ENCODE measurements at places on chromosomes 4 and X. TPM values are rescaled to one million over a fixed set of nuclear protein-coding genes. Genes with fewer than 3 reads are reported as not detected.

DNA sequence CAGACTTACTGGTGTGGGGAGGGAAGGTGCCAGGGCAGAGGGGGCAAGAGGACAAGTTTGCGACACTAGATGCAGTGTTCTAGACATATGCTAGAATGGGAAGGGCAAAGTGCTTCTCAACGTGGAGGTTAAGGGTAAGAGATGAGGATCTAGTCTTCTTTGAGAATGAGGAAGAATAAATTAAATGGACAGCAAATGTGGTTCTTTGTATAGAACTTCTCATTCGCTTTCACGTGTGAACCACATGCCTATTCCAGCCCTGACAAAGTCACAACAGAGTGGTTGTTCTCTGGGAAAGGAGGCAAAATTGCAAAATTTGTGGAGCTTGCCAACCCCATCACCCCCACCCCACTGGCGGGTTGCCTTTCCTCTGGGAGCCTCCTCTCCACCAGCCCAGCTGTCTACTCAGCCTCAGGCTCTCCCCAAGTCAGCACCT lies 1.5 kb upstream of the ANXA5 start:
- H3K27ac ChIP-seq: no peak overlapping the region
- DNase-seq: no peak
- H3K27me3 ChIP-seq: no peaks in the 10 kb centered on the region
- H3K4me3 ChIP-seq: no peak overlapping the region

GRCh38 chr4:692771-693554 lies 4.0 kb upstream of the SLC49A3 start:
- no peaks in the 10 kb centered on the region for H3K36me3 ChIP-seq
- no peaks in the 10 kb centered on the region for H3K27me3 ChIP-seq
- H3K4me3 ChIP-seq: no peak overlapping the region
- peaks cover 17% of the 10 kb centered on the region for H3K4me1 ChIP-seq
- H3K27ac ChIP-seq: no peak overlapping the region
- DNase-seq: no peak

DNA sequence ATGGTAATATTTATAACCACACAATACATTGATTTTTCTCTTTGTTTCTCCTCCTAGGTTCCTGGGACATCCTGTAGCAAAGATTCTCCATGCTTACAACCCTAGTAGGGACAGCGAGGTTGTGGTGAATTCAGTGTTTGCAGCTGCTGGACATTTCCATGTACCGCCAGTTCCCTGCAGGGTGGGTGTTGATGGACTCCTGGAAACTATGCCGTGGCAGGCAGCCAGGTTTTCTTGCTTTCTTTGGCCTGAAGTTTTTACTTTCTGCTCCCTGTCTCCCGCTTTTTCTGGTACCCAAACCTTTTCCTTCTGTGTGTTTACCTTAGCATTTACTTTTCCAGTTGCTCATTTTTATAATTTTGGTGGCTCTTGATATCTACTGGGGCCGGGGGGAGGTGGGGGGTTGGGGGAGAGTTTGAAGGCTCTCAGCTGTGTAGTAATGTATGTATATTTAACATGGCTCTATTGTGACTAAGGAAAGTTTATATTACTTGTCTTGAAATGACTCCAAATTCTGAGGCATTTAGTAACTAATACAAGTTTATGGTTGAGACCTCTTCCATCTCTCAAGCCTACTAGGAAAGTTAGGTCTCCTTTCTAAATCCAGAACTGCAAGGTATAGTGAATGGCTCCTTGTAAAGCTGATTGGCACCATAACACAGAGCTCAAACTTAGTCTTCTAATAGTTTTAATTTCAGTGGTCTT lies 89.7 kb downstream of the TMEM131L start:
- peaks cover 4% of the 10 kb centered on the region for H3K4me1 ChIP-seq
- H3K36me3 ChIP-seq: no peaks in the 10 kb centered on the region
- H3K27ac ChIP-seq: no peak overlapping the region
- no peak for DNase-seq
- H3K4me3 ChIP-seq: no peak overlapping the region
- no peaks in the 10 kb centered on the region for H3K27me3 ChIP-seq

DNA sequence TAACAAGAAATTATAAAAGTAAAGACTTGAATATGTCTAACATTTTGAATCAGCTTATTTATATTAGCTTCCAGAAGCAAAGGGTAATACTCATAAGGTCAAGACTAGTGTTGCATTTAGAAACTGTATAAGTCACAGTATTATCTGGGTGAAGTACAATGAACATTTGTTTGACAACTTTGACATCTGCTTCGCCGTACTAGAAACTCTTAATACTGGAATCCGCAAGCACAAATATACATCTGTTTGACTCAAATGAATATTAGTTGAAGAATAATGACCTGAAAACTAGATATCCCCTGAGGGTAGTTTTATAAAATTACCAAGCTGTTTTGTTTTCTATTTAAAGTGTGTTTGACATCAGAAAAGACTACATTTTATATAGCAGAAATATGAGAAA lies 135.4 kb upstream of the ATOH1 start:
- no peak for DNase-seq
- no peak overlapping the region for H3K4me3 ChIP-seq
- H3K36me3 ChIP-seq: no peaks in the 10 kb centered on the region
- no peak overlapping the region for H3K27ac ChIP-seq
- H3K4me1 ChIP-seq: no peaks in the 10 kb centered on the region

The TMSB15A gene
- total RNA-seq: not detected

- H3K36me3 ChIP-seq: no peaks in the 10 kb centered on the region
- H3K4me1 ChIP-seq: peaks cover 65% of the 10 kb centered on the region
- H3K27ac ChIP-seq: peak overlapping the region; percentile 73
- H3K27me3 ChIP-seq: no peaks in the 10 kb centered on the region
- DNase-seq: no peak
- H3K4me3 ChIP-seq: no peak overlapping the region
Measured at GRCh38 chr4:41432881-41433280, 105.1 kb upstream of the LIMCH1 start.

DNA sequence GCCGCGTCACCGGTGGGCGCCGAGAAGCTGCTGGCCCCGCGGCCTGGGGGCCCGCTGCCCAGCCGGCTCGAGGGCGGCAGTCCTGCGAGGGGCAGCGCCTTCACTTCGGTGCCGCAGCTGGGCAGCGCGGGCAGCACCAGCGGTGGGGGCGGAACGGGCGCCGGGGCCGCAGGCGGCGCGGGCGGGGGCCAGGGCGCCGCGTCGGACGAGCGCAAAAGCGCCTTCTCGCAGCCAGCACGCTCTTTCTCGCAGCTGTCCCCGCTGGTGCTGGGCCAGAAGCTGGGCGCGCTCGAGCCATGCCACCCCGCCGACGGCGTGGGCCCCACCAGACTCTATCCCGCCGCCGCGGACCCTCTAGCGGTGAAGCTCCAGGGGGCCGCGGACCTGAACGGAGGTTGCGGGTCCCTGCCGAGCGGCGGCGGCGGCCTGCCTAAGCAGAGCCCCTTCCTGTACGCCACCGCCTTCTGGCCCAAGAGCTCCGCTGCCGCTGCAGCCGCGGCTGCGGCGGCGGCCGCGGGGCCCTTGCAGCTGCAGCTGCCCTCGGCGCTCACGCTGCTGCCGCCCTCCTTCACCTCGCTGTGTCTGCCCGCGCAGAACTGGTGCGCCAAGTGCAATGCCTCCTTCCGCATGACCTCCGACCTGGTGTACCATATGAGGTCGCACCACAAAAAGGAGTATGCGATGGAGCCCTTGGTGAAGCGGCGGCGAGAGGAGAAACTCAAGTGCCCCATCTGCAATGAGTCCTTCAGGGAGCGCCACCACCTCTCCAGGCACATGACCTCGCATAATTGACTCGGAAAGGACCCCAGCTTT lies 5.6 kb downstream of the PRDM8 start:
- peak; percentile 89 for DNase-seq
- peak overlapping the region; percentile 81 for H3K4me3 ChIP-seq
- H3K4me1 ChIP-seq: peaks cover 35% of the 10 kb centered on the region
- H3K27me3 ChIP-seq: no peaks in the 10 kb centered on the region

GRCh38 chr4:680928-681645 lies 6.7 kb downstream of the MYL5 start:
- DNase-seq: peak; percentile 55
- no peak overlapping the region for H3K27ac ChIP-seq
- H3K4me1 ChIP-seq: peaks cover 37% of the 10 kb centered on the region
- H3K27me3 ChIP-seq: no peaks in the 10 kb centered on the region
- peak overlapping the region; percentile 58 for H3K4me3 ChIP-seq

GRCh38 chr4:8294036-8294435 lies 24.5 kb downstream of the HTRA3 start:
- DNase-seq: no peak
- no peak overlapping the region for H3K4me3 ChIP-seq
- no peaks in the 10 kb centered on the region for H3K4me1 ChIP-seq
- H3K36me3 ChIP-seq: peaks cover 5% of the 10 kb centered on the region
- H3K27ac ChIP-seq: no peak overlapping the region

The IL3RA gene
- total RNA-seq: 8.8 TPM

DNA sequence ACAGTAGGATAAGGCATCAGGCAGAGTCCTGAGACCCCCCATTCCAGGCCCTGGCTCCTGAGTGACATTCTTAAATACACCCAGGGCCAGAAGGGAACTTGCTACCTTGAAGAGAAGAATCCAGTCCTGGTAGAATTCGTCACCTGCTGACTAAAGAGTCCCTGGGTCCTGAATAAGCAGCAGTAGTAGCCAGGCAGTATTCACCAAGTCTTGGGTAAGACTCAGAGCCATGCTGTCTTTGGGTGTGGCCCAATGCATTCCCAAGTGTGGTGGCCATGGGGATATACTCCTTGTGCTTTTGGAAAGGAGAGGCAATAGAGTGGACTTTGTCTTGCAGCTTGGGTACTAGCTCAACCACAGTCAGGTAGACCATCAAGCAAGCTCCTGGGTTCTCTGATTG lies 359.1 kb downstream of the DMD start:
- no peak overlapping the region for H3K27ac ChIP-seq
- no peak for DNase-seq
- H3K4me1 ChIP-seq: no peaks in the 10 kb centered on the region
- H3K36me3 ChIP-seq: no peaks in the 10 kb centered on the region
- no peak overlapping the region for H3K4me3 ChIP-seq

DNA sequence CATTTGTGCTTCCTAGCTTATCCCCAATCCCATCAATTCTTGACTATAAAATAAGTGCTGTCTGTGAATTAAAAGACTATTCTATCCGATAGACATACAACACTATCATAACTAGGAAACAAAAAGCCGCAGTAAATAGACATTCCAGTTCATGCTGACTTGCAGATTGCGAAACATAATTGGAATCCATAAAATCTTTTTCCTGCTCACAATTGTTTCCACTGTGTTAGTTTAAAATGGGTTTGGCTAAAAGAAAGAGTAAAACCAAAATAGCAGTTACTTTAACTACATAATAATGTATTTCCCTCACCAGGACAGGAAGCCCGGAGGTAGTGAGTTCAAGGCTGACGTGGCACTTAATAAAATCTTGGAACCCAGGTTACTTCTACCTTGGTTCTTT lies 17.2 kb downstream of the SMIM31 start:
- no peaks in the 10 kb centered on the region for H3K36me3 ChIP-seq
- no peak overlapping the region for H3K27ac ChIP-seq
- no peak overlapping the region for H3K4me3 ChIP-seq
- no peak for DNase-seq
- H3K4me1 ChIP-seq: no peaks in the 10 kb centered on the region
- H3K27me3 ChIP-seq: no peaks in the 10 kb centered on the region

DNA sequence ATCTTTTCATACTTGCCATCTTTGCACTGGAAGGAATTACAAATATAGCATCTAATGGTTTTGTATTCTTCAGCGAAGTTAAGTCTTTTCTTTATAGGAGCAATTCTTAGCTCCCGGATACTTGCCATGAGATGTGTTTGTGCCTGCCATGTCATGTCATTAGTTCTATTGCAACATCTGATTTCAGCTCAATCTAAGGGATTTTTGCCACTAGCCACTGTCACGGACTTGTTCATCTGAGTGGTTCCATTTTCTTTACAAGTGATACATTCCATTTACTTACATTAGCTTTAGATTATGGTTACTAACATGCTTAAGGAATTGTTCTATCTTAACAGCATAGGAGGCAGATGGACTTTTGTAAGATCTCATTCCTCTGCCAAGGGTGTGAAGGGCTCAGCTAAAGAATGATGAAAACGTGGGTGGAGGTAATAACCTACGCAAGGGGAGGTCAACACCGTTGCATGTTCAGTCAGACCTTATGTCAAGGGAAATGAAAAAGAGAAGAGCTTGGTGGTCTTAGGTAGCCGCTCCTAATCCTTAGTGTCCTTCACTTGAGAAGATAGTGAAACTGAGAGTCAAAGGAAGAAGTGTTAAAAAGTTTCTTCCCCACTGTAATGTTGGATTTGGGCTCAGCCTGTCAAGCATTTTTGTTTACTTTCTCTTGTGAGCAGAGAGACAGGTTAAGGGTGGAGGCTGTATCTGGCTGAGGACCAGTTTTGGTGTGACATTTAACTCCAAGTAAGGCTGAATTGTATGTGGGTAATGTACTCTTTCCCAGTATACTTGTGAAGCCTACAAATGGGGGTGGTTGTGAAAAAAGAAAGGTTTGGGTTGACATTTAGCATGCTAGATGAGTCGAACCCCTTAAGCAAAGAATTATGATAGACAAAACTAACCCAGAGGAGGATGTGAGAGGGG lies 3.6 kb upstream of the KLHL2 start:
- no peak overlapping the region for H3K27ac ChIP-seq
- H3K4me3 ChIP-seq: no peak overlapping the region
- DNase-seq: no peak
- no peaks in the 10 kb centered on the region for H3K27me3 ChIP-seq
- H3K4me1 ChIP-seq: peaks cover 22% of the 10 kb centered on the region

DNA sequence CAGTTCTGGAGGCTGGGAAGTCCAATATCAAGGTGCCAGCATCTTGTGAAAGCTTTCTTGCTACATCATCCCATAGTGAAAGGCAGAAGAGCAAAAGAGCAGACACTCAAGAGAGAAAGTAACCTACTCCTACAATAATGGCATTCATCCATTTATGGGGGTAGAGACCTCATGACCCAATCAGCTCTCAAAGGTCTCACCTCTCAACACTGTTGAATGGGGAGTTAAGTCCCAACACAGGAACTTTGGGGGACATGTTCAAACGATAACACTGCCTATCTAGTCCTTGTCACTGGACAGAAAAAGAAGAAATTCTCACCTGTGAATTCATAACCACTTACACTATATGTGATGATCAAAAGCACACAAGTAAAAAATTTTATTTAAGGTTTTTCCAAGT lies 6.6 kb upstream of the NFKB1 start:
- no peak overlapping the region for H3K4me3 ChIP-seq
- no peaks in the 10 kb centered on the region for H3K36me3 ChIP-seq
- no peaks in the 10 kb centered on the region for H3K27me3 ChIP-seq
- DNase-seq: no peak
- H3K4me1 ChIP-seq: peaks cover 13% of the 10 kb centered on the region

DNA sequence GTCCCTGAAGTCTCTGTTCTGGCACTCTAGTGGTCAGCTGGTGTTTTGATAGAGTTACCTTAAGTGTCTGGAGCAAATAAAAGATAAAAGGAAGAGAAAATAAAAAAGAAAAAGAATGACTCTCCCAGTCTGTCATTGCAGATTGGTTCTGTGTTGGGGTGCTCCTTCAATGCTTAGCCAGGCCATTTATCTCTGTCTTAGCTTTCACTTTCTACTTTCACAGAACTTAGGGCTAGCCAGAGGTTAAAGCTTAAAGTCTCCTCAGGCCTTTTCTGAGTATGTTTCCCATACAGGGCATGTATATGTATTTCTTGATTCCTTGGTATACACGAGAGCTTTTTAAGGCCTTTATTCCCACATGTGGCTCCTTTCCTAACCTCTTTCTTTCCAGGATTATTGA lies 83.1 kb upstream of the TEX13D start:
- H3K36me3 ChIP-seq: no peaks in the 10 kb centered on the region
- H3K4me3 ChIP-seq: no peak overlapping the region
- DNase-seq: no peak
- H3K4me1 ChIP-seq: no peaks in the 10 kb centered on the region
- H3K27ac ChIP-seq: no peak overlapping the region
- no peaks in the 10 kb centered on the region for H3K27me3 ChIP-seq

GRCh38 chr4:156654410-156654809 lies 317.2 kb downstream of the PDGFC start:
- H3K36me3 ChIP-seq: no peaks in the 10 kb centered on the region
- no peak for DNase-seq
- no peaks in the 10 kb centered on the region for H3K4me1 ChIP-seq
